ENCODE measurements at places on chromosomes 5 and 9.

- no peak for DNase-seq
Measured at GRCh38 chr5:75828029-75828428, 110.8 kb upstream of the POC5 start.

DNA sequence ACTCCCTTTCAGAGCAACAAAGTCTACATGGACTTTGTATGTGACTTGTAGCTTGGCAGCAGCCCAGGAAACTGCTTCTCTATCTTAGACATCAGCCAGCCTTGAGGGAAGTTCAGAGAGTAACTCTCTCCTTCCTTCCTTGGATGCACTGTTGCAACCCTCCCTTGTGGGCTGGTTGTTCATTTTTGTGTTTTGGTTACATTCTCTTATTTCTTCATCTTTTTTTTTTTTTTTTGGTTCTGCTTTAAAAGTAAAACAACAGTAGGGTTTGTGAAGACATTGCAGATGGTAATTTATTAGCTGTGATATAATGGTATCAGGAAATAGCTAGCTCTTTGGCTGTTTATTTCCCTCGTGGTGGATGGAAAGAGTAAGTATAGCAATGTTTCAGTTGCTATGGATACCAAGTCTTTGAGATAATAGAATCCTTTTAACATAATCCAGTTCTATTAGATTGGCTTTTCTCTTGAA lies 97.9 kb upstream of the MAMDC2 start:
- no peak for DNase-seq

DNA sequence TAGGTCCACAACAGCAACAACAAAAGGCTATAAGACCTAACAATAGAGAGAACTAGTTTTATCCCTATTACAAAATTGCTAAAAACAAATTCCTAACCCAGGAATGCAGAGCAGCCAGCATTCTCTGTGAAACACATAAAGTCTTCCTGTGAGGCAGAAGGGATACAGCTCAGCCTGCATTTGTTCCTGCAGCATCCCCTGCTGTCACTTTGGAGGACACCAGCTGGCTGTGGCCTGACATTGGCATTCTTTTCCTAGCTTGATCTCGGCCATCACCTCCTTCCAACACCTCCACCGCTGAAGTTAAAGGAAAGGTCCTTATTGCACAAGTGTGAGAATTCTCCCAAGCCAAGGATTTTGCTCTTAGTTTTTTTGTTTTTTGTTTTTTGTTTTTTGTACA lies 186.1 kb downstream of the SNCAIP start:
- DNase-seq = peak; percentile 67

- DNase-seq = no peak
Measured at GRCh38 chr9:117815948-117816347, 111.7 kb downstream of the TLR4 start.

DNA sequence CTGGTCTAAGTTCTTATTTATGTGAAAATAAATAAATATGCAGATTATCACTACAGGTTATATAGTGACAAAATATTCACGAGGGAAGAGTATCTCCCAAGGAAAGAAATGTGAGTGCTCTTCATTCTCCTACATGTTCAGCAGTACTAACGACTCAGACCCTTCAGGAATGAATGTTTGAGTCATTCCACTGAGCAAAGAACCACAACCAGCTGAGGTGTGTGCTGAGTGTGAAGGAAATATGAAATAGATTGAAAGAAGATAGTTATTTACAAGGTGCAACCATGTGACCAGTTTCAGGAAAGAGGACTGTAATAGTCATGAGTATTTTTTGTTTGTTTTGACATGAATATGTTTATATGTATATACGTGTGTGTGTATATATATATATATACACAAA lies 228.7 kb downstream of the TUSC1 start:
- no peak for DNase-seq

- DNase-seq = no peak
Measured at GRCh38 chr5:97601651-97602050, 418.6 kb upstream of the RIOK2 start.

GRCh38 chr5:61450493-61451279 lies 118.6 kb downstream of the ZSWIM6 start:
- DNase-seq = peak; percentile 15

DNA sequence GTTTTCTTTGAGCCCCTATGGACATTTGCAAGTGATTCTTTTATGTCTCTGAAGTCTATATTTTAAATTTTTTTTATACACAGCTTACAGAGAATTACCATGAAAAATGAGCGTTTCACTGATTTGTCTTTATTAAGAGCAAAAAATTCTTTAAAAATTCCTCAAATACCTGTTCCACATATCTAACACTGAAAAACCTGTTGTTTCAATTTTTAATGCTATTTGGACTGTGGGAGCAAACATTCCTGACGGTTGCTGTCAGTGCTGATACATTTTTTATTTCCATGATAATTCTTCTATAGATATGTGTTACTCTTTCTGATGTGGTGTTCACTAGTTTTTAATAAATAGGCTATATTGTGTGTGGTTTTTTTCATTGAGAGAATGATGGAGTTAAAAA lies 199.8 kb downstream of the GDNF start:
- DNase-seq = no peak

DNA sequence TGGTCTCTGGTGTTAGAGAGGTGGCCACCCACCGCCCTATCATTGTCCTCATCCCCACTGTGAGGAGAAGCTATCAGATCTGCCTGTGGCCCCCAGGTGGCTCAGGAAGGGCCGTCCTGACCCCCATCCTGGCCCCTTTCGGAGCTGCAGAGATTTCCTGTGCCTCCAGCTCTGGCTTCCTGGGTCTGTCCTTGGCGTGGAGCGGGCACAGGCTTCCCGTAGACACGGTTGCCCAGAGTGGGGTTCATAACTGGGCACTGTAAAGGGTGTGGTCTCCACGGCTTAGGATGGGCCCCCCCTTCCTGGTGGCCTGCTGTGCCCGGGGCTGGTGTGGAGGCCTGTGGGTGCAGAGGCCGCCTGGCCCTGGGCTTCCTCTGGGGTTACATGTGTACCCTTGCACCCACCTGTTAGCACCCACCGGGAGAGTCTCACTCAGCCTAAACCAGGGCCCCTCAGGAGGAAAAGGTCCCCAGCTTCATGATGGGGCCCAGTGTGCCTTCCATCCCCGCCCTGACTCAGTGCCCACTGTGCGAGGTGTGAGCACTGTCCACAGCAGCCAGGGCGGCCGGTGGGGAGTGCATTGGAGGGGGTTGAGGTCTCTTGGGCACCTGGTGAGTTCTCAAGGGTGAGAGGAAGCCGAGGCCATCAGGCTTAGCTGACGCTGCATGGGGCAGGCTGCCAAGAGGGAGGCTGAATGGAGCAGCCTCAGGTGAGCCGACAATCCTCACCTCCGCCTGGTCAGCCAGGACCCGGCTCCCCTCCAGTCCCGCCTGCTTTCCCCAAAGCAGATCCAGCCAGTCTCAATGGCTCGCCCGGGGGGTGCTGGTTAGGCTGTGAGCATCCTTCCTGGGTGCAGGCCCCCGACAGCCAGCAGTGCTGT lies 15.3 kb upstream of the AJM1 start:
- no peak for DNase-seq

- no peak for DNase-seq
Measured at GRCh38 chr5:81936750-81937149, 35.1 kb upstream of the ATG10 start.

DNA sequence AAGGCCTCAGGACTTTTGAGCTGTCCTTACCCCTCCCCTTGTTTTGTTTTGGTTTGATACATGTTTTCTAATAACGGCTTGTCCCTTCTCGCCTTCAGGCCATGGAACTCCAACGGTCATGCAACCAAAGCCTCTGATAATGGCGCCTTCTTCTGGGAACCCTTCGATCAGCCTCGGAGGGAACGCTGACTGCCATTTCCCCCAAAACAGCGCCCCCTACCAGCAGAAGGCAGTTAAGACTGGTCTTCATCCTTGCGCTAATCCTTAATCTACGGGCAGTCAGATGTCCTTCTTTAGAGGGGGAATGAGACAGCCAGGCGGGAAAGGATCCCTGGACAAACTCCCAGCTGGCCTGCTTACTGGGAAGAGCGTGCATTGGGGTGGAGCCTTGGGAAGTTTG lies 276.6 kb downstream of the ICE1 start:
- no peak for DNase-seq

GRCh38 chr9:89497257-89497963 lies 503 bp downstream of the SEMA4D start:
- peak; percentile 38 for DNase-seq

DNA sequence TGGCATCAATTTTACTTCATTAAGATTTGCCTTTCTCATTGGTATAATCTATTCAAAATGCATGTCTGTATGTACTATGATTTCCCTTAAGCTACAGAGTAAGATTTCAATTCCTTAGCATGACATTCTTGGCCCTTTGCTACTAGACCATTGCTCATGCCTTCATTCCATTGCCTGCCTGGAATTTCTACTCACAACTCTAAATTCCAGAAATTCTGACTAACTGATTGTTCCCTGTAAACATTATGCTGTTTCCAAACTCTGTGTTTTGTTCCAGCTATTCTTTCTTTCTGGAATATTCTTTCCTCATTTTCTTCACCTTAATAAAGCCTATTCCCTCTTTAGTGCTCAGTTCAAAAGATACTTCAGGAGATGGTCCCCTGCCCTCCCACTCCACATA lies 568.8 kb upstream of the SEMA6A start:
- no peak for DNase-seq

GRCh38 chr9:121721058-121721350 lies 69.6 kb downstream of the DAB2IP start:
- peak; percentile 57 for DNase-seq

GRCh38 chr5:142104491-142104890 lies 4.1 kb upstream of the NDFIP1 start:
- DNase-seq = no peak

GRCh38 chr9:37029304-37029775 lies 4.7 kb downstream of the PAX5 start:
- DNase-seq = no peak

GRCh38 chr5:80254767-80255430 lies 949 bp downstream of the SERINC5 start:
- DNase-seq = peak; percentile 35

DNA sequence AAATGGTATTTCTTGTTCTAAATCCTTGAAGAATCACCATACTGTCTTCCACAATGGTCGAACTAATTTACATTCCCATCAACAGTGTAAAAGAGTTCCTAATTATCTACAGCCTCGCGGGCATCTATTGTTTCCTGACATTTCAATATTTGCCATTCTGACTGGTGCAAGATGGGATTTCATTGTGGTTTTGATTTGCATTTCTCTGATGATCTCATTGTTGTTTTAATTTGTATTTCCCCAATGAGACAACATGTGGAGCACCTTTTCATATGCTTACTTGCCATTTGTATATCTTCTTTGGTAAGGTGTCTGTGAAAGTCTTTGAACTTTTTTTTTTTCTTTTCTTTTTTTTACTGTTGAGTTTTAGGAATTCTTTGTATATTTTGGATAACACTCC lies 473.6 kb downstream of the KCTD16 start:
- DNase-seq = no peak

DNA sequence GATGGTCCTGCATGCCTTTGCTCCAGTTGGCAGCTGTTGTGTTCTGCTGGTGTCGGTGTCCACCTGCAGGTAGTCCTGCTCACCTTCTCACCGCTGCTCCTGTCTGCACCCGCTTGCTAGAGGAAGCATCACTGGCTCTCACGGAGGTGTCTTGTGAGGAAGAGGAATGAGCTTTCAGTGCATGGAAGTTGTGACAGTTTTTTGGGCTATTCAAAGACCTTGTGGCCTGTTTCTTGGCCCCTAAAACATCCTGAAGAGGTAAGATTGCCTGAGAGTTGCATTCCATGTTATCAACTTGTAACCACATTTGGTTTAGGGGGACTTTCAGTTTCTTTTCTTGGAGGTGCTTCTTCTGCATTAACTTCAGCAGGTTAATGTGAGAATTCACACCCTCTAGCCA lies 85.6 kb downstream of the MACROH2A1 start:
- no peak for DNase-seq

- DNase-seq = no peak
Measured at GRCh38 chr5:130066644-130067043, 162.4 kb downstream of the CHSY3 start.

DNA sequence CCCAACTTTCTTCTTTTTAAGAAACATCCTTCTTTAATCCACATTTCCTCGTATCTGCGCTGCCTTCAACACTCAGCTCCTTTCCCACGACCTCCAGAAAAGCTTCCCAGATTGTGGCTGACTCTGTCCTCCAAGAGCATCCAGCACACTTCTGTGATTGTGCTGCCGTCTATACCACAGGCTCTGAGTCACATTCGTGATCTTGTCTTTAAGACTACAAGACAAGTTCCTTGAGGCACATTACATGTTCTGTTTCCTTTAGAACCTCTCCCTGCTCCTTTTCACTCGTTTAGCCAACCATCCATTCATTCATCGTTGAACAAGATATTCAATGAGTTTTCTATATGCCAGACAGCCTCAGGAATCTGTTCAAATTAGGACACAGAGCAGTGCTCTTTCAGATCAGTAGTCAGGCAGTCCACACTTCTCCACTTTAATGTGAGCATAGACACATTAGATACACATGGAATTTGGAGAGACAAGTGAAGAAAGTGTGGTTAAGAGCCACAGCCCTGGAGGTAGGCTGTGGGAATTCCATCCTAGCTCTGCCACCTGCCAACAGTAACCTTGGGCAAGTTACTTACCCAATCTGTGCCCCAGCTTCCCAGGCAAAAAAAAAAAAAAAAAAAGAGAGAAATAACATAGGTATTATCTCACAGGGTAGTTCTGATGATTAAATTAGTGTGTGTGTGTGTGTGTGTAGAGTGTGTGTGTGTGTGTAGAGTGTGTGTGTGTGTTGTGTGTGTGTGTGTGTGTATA lies 18.9 kb downstream of the WHRN start:
- DNase-seq = no peak

DNA sequence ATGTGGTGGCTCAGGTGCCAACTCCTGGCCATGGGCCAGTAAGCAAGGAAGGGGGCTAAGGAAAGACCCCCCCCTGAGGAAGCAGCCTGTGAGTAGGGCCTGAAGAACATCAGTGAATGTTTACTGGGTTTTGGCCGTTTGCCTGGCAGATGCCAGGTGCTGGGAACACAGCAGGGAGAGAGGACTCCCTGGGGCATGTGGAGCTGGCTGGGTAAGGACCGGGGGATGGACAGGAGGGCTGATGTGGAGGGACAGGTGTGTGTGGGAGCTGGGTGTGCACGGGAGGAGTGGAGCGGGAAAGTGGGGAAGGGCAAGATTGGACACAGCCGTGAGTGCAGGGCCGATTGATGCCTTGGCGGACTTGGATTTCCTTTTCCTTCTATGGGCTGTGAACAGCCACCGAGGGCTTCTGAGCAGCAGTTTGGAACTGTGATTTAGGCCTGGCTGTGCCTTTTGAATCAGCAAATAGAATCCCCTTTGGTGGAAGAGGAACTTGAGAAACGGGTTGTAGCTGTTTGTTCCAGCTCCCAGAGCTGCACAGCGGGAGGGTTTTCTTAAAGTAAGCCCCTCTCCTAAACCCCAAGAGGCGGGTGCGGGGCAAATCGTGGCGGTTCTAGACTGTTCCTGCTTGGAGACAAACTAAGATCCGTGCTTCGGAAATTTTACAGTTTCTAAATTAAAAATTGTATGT lies 3.1 kb downstream of the HMCN2 start:
- peak; percentile 55 for DNase-seq

GRCh38 chr5:39578887-39579497 lies 154.2 kb upstream of the DAB2 start:
- no peak for DNase-seq

DNA sequence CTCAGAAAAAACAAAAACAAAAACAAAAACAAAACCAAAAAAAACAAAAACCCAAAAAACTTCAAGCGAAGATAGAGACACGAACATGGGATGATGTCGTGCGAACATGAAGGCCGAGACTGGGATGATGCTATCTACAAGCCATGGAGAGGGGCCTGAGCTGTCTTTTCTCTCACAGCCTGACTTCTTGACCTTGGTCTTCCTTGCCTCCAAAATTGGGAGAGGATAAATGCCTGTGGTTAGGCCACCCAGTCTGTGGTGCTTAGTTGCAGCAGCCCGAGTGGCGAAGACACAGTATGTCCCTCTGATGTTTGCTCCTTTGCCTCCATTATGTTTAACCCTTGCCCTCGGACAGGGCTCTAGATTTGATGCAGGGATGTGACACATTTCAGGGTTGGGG lies 130.4 kb upstream of the BASP1 start:
- DNase-seq = no peak

All from T47D (cell line).